ENCODE measurements at places on chromosomes 6 and 20. TPM values are rescaled to one million over a fixed set of nuclear protein-coding genes. Genes with fewer than 3 reads are reported as not detected.

C20orf144 gene
- 0.23 TPM for polyA plus RNA-seq

ADGB gene
- polyA plus RNA-seq = 0.18 TPM

GRCh38 chr6:135673501-135674309 is 176.2 kb upstream of the AHI1 start:
- no peak overlapping the region for H3K27ac ChIP-seq

DNA sequence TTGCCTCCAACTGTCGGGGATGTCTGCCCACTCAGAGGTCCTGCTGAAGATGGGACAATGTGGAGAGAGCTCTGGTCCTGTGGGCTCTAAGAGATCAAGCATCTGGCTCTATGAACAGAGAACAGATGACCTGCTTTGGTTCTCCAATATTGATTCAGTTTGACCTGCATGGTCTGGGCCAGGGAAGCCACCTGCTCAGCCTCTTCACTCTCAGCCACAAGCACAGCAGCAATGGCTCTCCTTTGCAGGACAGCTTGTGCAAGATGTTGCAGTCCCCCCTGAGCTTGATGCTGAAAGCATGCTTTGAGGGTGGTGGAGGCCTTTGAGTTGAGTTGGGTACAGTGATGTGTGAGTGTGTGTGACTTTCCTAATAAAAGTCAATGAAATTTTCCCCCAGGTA is 18.6 kb upstream of the MCM3 start:
- H3K4me3 ChIP-seq = no peak overlapping the region
- H3K27ac ChIP-seq = no peak overlapping the region
- no peak for DNase-seq
- no peaks in the 10 kb centered on the region for H3K27me3 ChIP-seq

- H3K36me3 ChIP-seq = peaks cover 76% of the 10 kb centered on the region
- no peaks in the 10 kb centered on the region for H3K27me3 ChIP-seq
- DNase-seq = no peak
- H3K4me3 ChIP-seq = no peak overlapping the region
- H3K27ac ChIP-seq = no peak overlapping the region
Measured at GRCh38 chr6:15495375-15495901, 167.4 kb downstream of the DTNBP1 start.

DNA sequence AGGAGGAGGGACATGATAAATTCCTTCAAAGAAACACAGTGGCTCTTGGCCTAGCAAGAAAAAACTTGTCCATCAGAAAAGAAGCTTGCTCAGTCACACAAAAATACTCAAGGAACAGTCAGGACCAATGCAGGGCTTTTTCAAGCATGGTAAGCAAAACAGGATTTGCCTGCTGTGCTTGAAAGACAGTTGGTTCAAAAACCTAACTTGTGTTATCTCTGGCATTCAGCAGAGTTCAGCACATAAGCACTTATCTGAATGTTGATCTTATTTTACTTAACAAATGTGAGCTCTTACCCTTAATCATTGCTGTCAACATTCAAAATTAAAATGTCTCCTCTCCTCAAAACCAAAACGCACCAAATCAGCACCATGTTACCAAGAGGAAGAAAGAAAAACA is 38.3 kb downstream of the ATG5 start:
- H3K4me1 ChIP-seq = no peaks in the 10 kb centered on the region
- no peak overlapping the region for H3K27ac ChIP-seq
- H3K27me3 ChIP-seq = no peaks in the 10 kb centered on the region

Data from thymus (tissue), 14 donors.